ENCODE measurements at places on chromosomes 1 and 21. TPM values are rescaled to one million over a fixed set of nuclear protein-coding genes. Genes with fewer than 3 reads are reported as not detected.

MROH9 gene
- 0.26 TPM for total RNA-seq

CDCA8 gene
- total RNA-seq: 0.26 TPM

SH2D1B gene
- not detected for total RNA-seq

LRRC53 gene
- not detected for total RNA-seq

OR2T35 gene
- total RNA-seq: not detected

SPOCD1 gene
- total RNA-seq: 47.2 TPM

CHI3L1 gene
- total RNA-seq: 3.0 TPM

A3GALT2 gene
- total RNA-seq: not detected

PTGER3 gene
- 1.5 TPM for total RNA-seq

TRAPPC3 gene
- 70.6 TPM for total RNA-seq

OR2AK2 gene
- total RNA-seq: not detected

NSL1 gene
- 24.4 TPM for total RNA-seq

TNNI3K gene
- total RNA-seq: 0.66 TPM

SON gene
- 131 TPM for total RNA-seq
